Head of caudate nucleus (tissue), 42 donors: ENCODE measurements at places on chromosomes 4 and X.

GRCh38 chr4:26717332-26717731, 133.4 kb downstream of the TBC1D19 start:
- no peak for DNase-seq

GRCh38 chr4:132001542-132001941, 1147.6 kb upstream of the PCDH10 start:
- DNase-seq = no peak

GRCh38 chr4:186015212-186015817, 53.6 kb upstream of the TLR3 start:
- no peak for DNase-seq

- DNase-seq = no peak
Measured at GRCh38 chr4:189463734-189464133, 476.9 kb upstream of the FRG1 start.

- DNase-seq = no peak
Measured at GRCh38 chr4:154574311-154574710, 11.5 kb downstream of the FGB start.

GRCh38 chrX:10083809-10084208, 73.0 kb upstream of the CLCN4 start:
- no peak for DNase-seq
